ENCODE measurements at places on chromosomes 4 and X.

- DNase-seq: no peak
Measured at GRCh38 chrX:129842510-129843208, 1.0 kb downstream of the ZDHHC9 start.

DNA sequence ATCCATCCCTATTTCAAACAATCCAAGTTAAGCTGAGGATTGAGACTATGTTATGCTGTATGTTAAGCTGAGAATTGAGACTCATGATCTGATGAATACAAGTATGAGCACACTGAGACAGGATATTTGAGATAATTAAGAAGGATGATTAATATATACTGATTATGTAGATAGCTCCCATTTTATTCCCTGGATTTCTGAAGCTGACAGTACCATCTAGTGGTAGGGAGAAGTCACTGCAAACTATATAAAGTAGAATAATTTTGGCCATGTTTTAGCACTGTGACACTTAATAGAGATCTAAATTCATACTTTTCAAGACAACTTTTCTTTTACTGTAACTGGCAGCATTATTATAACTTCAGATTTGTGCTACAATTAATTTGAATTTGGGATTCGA, 63.8 kb upstream of the HPRT1 start:
- peak; percentile 21 for DNase-seq

DNA sequence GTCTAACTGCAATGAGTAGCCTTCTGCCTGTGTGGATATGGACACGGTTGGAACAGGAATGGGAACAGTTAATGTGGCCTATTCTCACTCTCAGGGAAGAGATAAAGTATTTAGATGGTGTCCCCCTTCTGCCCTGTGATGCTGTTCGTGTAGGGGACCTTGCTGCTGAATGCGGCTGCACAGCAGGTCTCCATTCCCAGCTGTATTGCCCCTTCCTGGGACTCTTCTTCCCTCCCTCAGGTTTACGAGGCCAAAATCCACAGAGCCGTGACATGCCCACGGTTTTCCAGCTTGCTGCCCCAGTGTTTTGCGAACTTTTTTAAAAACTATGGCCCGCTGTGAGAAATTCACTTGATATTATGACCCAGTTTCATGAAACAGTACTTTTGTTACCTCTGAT, 50.3 kb downstream of the SNX25 start:
- DNase-seq: no peak

DNA sequence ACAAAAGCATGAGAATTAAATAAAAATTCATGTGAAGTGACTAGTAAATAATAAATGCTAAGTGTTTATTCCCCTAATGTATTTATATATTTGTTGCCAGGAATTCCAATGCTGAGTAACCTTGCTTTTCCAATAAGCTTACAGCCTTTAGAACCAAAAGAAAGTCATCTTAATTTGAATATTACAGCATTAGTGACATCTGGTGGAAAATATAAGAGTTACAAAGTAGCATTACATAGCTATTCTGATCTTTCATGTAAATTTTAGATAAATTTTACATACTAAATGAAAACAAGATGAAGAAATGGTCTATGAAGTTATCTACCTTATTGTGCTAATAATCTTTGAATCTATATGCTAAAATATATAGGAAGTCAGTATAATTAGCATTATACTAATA, 10.4 kb downstream of the MAD2L1 start:
- no peak for DNase-seq

GRCh38 chr4:141771889-141772830, 135.8 kb downstream of the IL15 start:
- DNase-seq: no peak

DNA sequence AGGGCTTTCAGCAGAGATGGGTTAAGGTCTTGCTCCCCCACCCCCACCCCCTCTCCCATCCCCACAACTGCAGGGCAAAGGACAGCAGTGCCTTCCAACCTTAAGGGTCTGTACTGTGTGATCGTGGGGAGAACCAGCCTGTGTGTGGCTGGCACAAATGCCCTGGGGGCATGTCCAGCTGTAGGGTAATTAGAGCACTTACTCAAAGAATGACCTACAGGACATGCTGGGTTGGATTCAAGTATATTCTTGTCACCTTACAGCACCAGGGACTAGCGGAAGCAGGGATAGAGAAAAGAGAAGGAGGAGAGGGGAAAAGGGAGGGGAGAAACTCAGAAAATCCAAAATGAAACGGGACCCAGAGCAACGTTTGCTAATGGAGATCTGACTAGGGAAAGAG, 191.3 kb upstream of the GATB start:
- DNase-seq: no peak

DNA sequence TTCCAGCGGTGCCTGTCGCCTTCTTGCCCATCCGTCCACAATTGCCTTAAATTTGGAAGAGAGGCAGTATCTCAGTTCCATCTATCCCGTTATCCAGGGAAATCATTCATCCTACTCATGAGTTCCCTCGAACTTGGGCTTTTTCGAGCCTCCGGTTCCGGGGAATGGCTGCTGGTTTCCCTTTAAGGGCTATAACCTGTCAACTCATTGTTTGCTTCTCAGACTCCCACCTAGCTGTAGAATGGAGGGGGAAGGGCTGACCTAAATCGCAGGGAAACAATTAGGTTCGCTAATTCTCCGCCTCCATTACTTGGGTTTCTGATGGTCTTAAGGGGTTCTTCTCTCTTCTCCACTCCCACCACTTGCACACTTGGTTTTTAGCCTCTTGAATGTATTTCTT, 1.2 kb downstream of the UCHL1 start:
- no peak for DNase-seq

GRCh38 chrX:124263743-124264142, 68.7 kb upstream of the TEX13D start:
- no peak for DNase-seq

DNA sequence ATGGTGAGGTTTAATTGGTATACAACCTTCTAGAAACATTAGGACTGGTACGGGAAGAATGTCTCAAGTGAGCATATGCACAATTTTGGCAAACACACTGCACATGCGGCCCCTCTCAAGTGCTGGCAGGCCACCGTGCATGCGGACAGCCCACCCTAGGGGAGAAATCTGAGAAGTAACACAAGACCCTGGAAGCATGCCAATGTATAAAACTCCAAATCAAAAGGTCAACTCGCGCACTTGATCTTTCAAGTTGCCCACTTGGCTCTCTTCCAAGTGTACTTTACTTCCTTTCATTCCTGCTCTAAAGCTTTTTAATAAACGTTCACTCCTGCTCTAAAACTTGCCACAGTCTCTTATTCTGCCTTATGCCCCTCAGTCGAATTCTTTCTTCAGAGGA, 488.3 kb downstream of the CFAP47 start:
- no peak for DNase-seq

DNA sequence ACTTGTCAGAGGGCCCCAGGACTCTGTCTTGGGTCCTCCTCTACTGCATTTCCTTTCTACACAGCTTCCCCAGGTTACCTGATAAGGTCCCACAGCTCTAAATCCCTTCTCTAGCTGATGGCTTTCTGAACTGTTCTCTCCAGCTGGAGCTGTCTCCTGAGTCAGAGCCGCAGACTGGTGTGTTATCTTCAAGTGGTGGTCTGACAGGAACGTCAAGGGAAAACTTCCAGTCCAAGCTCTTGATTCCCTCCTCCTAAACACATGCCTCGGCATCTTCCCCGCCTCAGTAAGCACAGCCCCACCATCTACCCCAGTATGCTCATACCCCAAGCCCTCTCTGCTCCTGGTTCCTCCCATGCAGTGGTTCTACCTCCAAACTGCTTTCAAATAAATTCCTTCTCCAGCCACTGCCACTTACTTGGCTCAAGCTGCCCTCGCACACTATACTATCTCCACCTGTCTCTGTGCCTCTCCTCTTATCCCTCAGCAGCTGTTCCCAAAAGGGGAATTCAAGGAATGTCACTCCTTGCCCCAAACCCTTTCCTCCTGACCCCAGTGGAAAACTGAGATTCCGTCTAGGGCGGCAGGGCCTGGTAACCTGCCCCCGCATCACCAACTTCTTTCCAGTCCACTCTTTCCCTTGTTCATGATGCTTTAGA, 17.2 kb upstream of the CENPU start:
- DNase-seq: no peak

DNA sequence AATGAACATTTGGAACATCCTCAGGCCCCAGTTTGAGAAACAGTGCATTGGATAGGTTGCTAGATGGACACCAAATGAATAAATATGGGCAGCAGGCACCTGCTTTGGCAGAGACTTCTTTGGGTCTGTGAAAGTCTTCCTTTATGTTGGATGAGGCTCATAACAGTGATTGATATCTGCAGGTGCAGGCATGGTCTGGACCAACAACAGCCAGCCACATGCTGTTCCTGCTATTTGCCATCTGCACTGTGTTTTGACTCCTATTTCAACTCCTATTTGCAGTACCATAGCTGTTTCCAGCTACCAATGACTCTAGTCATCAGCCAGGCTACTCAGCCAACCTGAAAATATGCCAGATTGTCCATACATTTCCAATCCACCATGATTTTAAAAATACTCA, 60.9 kb downstream of the ANAPC4 start:
- no peak for DNase-seq

- DNase-seq: no peak
Measured at GRCh38 chr4:129264008-129264657, 168.2 kb downstream of the C4orf33 start.
